DMS53 (cell line): ENCODE measurements at places on chromosomes 16 and 17.

GRCh38 chr17:83186226-83186625, 106.8 kb downstream of the METRNL start:
- DNase-seq = no peak

DNA sequence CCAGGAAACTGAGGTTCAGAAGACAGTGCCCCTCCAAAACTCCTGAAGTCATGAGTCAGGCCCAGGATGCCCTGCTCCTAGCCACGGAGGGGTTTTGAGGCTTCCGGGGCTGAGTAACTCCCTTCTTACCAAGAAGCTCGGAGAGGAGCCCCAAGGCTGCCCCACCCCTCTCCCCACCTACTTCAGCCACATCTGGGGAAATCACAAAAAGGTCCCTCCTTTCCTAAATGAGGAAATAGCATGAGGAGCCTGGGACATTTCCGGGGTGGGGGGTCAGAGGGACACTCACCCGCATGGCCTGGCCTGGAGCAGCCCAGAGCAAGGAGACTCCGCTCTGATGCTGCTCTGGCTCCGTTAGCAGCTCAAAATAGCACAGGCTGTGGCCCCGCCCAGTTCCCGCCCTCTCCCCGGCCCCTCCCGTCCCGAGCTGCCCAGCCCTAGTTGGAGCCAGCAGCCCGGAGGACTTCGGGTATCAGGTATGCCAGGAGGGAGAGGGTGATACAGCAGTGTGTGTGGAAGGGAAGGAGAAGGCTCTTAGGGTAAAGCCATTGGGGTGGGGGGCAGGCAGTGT, 40.1 kb downstream of the MYO18A start:
- no peak for DNase-seq

DNA sequence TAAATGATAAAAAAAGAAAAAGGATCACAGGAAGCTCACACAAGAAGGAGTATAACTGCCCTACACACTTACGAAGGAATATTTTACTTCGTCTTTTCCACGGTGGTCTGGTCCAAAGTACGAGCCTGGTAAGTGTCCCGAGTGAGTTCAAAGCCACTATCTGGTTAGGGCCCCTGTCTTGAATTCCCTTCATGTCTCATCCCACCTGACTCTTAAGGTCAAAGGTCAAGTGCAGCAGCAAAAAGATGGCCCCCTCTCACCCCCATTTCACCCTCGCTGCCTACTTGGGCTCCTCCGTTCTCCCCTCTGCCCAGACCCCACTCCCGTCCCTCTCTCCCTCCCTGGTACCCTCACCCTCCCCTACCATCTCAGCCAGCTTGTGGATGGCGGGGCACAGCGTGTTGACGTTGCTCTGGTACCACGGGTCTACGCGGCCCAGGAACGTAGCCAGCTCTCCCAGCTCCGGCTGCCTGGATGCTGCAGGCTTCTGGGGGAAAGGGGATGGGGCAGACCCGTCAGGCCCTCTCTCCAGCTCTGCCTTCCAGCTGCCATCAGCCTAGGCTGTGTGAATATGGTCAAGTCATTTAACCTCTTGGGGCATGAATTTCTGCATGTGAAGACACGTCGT, 27.8 kb upstream of the MFSD6L start:
- DNase-seq = no peak

GRCh38 chr17:78634154-78634553, 57.0 kb upstream of the DNAH17 start:
- DNase-seq = no peak

GRCh38 chr16:89507214-89507833, 879 bp upstream of the SPG7 start:
- peak; percentile 72 for DNase-seq

DNA sequence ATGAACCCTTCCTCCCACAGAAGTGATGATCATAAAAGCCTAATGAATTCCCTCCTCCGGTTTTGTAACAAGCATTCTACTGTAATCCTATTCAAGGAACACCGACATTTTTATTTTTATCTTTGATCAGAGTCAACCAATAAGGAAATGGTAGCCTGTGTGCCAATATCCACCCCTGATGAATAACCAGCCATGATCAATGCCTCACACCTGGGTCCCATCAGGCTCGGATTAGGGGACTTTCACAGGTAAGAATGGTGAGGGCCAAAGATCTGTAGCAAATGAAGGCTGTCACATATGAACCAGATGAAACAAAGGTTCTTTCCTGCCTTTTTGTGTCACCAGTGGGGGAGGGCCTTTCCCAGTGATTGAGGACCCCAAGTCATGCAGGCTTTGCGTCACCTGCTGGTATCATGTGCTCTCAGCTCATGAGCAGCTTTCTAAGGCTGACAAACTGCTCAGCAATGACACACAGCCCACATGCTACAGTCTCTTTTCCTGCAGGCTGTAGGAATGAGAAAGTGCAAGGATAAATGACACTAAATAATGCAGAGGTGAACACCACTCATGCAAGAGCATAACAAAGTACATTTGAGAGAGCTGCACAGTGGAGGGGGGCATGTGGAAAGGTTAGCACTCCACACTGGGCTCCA, 34.9 kb downstream of the TOM1L2 start:
- DNase-seq = no peak

GRCh38 chr16:11389631-11390565, 44.6 kb downstream of the RMI2 start:
- DNase-seq = no peak

DNA sequence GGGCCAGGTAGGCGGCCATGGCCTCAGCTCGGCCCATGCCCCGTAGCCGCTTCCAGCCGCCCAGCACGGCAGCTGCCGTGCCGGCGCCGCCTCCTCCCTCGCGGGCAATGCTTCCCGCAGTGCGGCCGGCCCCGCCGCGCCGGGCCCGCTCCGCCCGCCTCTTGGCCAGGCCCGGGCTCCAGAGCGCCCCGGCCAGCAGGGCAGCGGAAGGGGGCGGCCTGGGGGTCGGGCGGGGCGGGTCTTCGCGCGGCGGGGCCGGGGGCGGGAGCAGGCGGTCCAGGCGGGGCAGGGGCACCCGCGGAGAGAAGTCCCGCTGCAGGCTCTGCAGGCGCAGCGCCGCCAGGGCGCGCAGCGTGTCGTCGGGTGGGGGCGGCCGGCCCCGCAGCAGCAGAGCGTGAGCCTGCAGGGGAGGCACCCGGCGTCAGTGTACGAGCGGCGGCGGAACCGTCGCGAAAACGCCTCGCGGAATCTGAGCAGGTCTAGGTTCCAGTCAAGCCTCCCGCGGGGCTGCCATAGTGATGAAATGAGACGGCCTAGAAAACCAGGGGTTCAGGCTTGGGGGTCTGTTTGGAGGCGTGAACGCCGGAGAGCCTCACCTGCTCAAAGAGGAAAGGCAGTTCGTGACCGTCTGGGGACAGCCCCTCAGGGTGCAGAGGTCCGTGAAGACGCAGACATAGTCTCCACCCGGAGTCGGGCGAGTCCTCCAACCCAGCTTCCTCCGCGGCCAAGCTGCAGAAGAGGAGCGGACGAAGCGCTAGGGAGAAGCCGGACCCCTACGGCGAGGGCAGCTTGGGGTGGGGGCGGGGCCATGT, 6.6 kb downstream of the PLEKHH3 start:
- no peak for DNase-seq

DNA sequence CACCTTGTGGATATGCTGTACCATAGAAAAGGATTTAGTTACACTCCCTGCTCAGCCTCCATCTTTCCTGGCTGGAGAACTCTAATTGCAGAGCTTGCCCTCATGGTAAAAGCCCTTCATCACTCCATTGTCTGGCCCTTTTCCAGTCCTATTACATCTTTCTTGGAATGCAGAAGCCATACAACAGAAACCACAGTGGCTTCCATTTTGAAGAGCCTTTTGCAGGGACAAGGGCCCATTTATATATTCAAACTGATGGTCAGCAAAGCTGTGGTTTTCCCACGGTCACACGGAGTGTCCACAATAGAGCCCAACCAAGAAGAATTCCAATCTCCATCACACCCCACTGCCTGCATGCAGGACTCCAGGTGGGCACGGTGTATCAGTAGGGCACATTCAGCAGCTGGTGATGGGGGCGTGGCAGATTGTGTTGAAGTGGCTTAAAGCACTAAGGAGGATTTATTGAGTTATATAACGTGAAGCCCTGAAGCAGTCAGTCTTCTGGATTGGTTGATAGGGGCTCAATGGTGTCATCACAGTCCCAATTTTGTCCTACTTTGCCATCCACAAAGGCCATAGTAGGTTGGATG, 20.3 kb downstream of the COPRS start:
- no peak for DNase-seq

GRCh38 chr16:57611181-57611580, 17.2 kb upstream of the ADGRG1 start:
- DNase-seq = peak; percentile 84

- DNase-seq = no peak
These were observed 3.9 kb downstream of the ZNF750 start for GRCh38 chr17:82835766-82836512.

DNA sequence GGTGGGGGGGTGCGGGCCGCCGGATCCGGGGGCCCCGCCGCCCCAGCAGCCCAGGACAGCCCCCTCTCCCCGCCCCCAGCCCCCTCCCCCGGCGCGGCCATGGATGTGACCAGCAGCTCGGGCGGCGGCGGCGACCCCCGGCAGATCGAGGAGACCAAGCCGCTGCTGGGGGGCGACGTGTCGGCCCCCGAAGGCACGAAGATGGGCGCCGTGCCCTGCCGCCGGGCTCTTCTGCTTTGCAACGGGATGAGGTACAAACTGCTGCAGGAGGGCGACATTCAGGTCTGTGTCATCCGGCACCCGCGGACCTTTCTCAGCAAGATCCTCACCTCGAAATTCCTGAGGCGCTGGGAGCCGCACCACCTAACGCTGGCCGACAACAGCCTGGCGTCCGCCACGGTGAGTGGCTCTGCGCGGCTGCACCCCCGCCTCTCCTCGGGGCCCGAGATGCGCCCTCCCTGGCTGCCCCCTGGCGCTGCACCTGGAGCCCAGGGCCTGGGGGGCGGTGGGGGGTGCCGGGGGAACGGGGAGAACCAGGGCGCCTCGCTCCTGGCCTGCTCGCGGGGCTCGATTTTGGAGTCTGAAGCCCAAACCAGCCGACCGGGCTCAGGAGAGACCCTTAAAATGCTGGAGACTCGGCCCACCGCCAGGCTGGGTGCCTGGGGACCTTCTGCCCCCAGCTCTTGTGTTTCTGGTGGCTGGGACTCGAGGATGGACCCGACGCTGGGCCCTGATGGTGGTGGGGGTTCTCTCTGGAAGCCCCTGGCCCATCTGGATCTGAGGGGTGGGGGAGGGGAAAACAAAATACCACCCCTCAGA, 744 bp downstream of the CMIP start:
- DNase-seq = peak; percentile 62

- peak; percentile 79 for DNase-seq
These were observed 586 bp downstream of the UBALD2 start for GRCh38 chr17:76265624-76266243.

- DNase-seq = peak; percentile 74
These were observed 31.8 kb upstream of the NSRP1 start for GRCh38 chr17:30084788-30085187.

GRCh38 chr16:1487395-1488053, 1.2 kb downstream of the PTX4 start:
- DNase-seq = no peak

- peak; percentile 59 for DNase-seq
These were observed at the start of gene DOC2A for GRCh38 chr16:30010844-30011713. Gene DOC2A, minus strand, starts transcription at chr16:30011027. Its CDS starts 805 bp downstream, at chr16:30010222.

DNA sequence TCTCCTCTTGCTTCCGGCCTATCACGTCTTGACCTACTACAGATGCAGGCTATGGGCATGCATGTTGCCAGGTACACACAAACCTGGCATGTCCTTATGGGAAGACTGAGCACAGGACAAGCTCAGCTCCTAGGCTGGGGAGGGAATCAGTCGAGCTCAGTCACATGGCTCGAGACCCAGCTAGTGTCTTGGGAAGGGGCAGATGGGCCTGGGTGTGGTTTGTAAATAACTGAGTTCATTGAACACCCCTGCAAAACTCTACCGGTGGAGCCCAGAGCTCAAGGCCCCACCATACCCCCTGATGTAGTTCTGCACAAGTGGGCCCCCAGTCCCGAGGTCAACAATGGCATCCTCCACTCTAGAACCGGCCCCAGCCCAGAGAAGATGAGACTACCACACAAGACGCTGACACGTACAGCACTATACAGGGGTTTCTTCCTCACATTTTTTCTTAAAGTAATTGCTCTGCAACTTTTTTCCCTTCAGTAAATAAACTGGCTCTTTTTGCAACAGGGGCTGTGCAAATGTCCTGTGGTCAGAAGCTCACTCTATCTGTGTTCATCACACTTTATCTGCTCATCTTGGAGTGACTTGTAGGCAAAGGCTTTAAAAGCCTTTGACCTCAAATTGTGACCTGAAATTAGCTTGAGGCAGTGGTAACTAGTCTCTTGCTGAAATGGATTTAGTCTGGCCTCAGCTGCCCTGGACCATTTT, 22.9 kb downstream of the ZNHIT3 start:
- DNase-seq = no peak

DNA sequence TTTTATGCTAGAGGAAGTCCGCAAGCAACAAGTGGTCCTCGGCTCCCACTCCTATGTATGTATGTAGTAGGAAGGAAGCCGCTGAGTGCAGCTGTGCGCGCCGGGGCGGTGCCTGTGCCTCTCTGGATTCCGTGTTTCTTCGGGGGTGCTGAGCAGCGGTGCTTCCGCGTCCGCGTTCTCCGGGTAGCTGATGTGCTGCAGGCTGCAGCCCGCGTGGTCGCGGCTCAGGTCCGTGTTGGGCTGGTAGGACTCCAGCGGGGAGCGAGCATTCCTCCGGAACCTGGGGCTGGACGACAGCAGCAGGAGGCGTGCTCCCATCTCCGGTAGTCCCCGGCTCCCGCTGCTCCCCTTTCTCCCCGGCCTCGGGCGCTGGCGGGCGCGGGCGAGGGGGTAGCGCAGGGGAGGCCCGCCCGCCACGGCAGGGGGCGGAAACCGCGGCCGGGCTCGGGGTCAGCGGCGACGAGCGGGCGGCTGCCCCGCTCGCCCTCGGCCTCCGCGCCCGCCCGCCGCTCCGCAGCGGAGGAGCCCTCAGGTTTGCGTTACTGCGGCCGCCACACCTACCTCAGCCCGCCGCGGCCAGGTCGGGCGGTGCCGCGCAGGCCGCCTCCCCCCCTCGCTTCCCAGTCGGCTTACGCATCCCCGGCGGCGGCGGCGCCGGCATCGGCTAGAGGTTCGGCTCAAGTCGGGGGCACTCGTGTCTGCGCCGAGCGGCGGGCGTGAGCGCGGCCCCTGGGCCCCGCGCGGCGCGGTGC, 487 bp downstream of the C17orf67 start:
- DNase-seq = peak; percentile 93

DNA sequence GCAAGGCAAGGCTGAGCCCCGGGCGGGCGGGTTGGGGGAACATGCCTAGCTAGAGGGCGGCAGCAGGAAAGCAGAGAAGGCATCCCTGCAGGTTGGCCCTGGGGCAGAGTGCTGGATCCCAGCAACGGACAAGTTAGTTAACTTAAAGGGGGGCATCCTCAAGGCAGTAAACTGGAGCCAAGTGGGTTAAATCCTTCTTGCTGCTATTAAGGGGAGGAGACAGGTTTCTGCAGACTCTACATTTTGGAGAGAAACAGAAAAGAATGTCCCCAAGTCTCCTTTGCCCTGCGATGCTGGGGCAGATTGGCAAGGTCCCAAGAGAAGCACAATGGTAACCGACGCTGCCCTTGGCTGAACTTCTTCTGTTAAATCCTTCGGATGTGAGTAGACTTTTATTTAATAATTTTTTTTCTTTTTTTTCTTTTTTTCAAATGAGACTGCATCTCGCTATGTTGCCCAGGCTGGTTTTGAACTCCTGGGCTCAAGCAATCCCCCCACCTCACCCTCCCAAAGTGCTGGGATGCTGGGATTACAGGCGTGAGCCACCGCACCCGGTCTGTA, 14.0 kb downstream of the ATP5PD start:
- DNase-seq = peak; percentile 66
